Frontal cortex (tissue), 4 donors: ENCODE measurements at places on chromosomes 4 and X.

DNA sequence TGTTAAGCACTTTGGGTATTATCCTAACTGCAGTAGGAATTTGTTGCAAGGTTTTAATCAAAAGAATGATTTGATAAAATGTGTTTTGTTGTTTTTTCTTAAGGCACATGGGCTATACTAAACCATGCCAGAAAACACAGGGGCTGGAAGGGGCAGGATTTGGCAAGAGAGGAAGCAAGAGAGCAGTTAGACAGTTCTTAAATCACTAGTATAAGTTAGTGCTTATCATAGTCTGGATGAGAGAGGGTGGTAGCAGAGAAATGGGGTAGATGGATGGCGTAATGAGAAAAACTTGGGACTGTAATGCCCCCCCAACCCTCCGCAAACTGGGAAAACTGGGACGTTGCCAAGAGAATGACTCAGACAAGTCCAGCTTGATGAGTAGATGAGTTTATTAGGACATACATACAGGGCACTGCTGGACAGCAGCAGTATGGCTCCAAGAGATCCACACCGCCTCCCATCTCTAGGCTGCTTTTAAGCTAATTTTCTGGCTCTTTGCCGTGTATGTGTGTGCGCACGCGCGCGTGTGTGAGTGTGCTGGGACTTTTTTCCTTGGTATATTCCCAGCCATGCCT, 151.5 kb downstream of the PDLIM5 start:
- DNase-seq: no peak

DNA sequence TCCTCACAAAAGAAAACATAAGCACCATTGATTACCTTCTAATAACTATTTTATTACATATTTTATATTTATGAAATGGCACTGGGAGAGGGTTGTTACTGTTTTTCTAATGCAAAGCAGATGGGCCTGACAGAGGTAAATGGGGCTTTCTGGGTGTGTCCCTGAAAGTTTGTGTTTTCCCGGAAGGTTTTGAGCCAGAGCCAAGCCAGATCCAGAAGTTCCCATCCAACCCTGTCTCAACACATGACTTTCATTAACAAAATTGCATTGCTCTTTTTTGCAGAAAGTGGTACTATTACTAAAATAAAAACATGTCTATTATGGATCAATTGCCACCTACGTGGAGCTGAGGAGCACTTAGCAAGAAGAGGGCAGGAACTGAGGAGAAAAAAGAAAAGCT, 181.3 kb downstream of the RAB28 start:
- no peak for DNase-seq

GRCh38 chrX:119015407-119016237, 41.2 kb downstream of the LONRF3 start:
- no peak for DNase-seq

GRCh38 chrX:387729-388128, 1.0 kb upstream of the PPP2R3B start:
- DNase-seq: no peak
